Stimulated activated CD8-positive, alpha-beta memory T cell treated with anti-CD3 and anti-CD28 coated beads, Interleukin-15, amount 100 ng/mL, for 1 hour (primary cell): ENCODE measurements at places on chromosomes 1 and 21.

GRCh38 chr1:94336991-94337390 is 81.2 kb upstream of the ABCD3 start:
- DNase-seq = no peak

DNA sequence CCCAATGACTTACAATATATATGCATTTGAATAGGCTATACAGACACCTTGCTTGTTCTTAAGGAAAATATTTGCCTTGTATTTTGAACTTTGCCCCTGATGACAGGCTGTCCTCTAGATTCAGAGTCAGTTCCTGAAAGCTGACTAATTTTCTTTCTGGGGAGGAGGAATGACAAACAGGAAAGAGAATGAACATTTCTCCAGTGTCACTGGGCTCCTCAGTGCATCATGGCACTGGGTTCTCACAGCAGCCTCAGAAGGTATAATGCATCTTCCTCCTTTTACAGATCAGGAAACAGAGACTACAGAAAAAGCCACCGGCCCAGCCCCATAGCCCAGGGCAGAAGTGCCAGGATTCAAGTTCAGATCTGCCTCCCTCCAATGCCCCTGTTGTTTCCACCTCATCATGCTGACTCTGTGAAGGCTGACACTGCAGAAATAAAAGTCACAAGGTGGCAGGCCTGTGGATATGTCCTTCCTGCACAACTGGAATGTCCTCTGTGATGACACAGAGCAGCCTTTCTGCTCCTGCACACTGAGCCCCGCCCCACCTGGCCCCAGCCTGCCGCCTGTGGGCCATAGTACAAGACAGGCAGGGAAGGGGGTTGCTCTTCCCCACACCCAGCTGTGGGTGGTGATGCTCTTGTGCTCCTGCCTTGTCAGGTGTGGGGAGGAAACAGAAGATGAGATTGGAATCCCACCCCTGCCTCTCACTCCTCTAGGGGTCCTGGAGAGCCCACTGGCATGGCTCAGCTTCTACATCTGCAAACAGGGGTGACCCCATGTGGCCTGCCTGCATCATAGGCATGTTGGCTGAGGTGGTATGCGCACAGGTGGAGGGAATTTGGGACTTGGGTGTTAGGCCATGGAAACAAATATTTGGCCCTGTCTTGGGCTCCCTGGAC is 6.4 kb downstream of the TTC22 start:
- DNase-seq = no peak

DNA sequence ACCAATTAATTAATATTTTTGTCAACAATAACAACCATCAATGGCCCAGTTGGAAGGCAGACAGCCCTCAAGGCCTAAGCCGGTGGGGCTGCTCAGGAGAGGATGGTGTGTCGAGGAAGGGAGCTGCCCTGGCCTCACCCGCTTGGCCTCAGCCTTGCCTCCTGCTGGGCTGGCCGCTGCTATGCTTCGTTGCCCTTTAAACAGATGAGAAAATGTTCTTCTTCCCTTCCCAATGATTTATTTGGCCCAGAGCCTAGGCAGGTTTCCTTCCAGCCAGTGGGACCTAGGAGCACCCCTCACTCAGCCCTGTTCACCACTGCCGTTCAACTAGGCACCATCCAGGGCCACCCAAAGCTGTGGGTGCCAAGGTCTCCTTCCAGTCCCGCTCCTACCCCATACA is 3.1 kb upstream of the ADGRB2 start:
- DNase-seq = no peak

GRCh38 chr1:192600275-192600674 is 24.7 kb downstream of the RGS1 start:
- DNase-seq = no peak

GRCh38 chr1:153431928-153432327 is 15.6 kb downstream of the S100A7A start:
- DNase-seq = no peak

- DNase-seq = no peak
These were observed 163.5 kb downstream of the COP1 start for GRCh38 chr1:176043537-176043936.

DNA sequence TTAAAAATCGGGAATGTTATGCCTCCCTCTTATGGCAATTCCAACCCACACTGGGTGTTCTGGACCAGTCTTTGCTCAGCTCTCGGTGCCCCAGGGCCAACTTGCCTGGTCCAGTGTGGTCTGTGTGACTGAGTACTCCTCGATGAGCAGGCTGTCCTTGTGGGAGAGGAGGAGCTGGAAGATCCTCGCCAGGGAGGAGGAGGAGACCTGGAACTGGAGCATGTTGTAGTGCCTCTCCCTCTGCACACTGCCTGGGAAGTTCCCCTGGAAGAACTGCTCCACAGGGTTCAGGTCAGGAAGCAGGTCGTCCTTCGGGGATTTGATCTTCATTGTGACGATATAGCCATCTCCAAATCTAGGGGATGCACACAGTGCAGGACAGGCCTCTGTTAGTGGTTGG is 88.5 kb upstream of the GCLM start:
- no peak for DNase-seq
